Fibroblast of the aortic adventitia (primary cell): ENCODE measurements at places on chromosomes 12 and 14. TPM values are rescaled to one million over a fixed set of nuclear protein-coding genes. Genes with fewer than 3 reads are reported as not detected.

The TAS2R7 gene
- total RNA-seq: 0.18 TPM in 1 of 2 replicates, not detected in the other

The PLEKHD1 gene
- 0.09 TPM in 1 of 2 replicates, not detected in the other for total RNA-seq

The GPR162 gene
- total RNA-seq: 2.6 and 3.5 TPM in 2 replicates

The ADCY4 gene
- total RNA-seq: 1.2 and 6.3 TPM in 2 replicates

The LUM gene
- 88.8 and 582 TPM in 2 replicates for total RNA-seq

The USP15 gene
- total RNA-seq: 65.7 and 67.3 TPM in 2 replicates

The RNASE7 gene
- total RNA-seq: not detected in 2 replicates

The BEST3 gene
- not detected in 2 replicates for total RNA-seq

The LRP1-AS gene
- not detected in 2 replicates for total RNA-seq

The NGB gene
- total RNA-seq: not detected in 2 replicates

The CNPY2 gene
- 76.1 and 120 TPM in 2 replicates for total RNA-seq

The RTL1 gene
- not detected in 2 replicates for total RNA-seq

The SYT1 gene
- total RNA-seq: 5.6 and 43.3 TPM in 2 replicates

The CLEC7A gene
- not detected in 2 replicates for total RNA-seq

The HAL gene
- 0.09 and 2.2 TPM in 2 replicates for total RNA-seq

The SIX1 gene
- total RNA-seq: 4.6 and 9.6 TPM in 2 replicates

The PRPH gene
- total RNA-seq: 0.18 and 0.33 TPM in 2 replicates

The FOXG1 gene
- 0.63 TPM in 1 of 2 replicates, not detected in the other for total RNA-seq

The HPD gene
- 1.1 and 1.8 TPM in 2 replicates for total RNA-seq

The SYNDIG1L gene
- not detected in 2 replicates for total RNA-seq

The GPR68 gene
- 1.3 and 17.1 TPM in 2 replicates for total RNA-seq

The INHBE gene
- total RNA-seq: 0.16 and 0.99 TPM in 2 replicates

The GPR135 gene
- 1.7 and 4.3 TPM in 2 replicates for total RNA-seq

The BHLHE41 gene
- 2.3 and 9.2 TPM in 2 replicates for total RNA-seq

The IL22 gene
- not detected in 2 replicates for total RNA-seq

The SLC15A4 gene
- total RNA-seq: 23.8 and 54.0 TPM in 2 replicates

The EXOC3L4 gene
- total RNA-seq: 0.41 TPM in 1 of 2 replicates, not detected in the other

The A2ML1 gene
- total RNA-seq: under 0.01 TPM in 1 of 2 replicates, not detected in the other

The RIPK3 gene
- total RNA-seq: 0.99 and 3.0 TPM in 2 replicates

The ERBB3 gene
- total RNA-seq: 1.2 and 1.5 TPM in 2 replicates

The LAG3 gene
- total RNA-seq: 0.16 TPM in 1 of 2 replicates, not detected in the other

The CLEC14A gene
- 0.63 and 4.5 TPM in 2 replicates for total RNA-seq

The PLEKHG7 gene
- total RNA-seq: not detected in 2 replicates

The TSPAN19 gene
- total RNA-seq: 1.7 TPM in 1 of 2 replicates, not detected in the other

The PRR4 gene
- total RNA-seq: 3.4 and 7.1 TPM in 2 replicates

The PYGL gene
- total RNA-seq: 39.3 and 79.5 TPM in 2 replicates

The CMA1 gene
- total RNA-seq: not detected in 2 replicates
